Activated T-cell treated with anti-CD3 and anti-CD28 coated beads, Interleukin-2, amount 50 U/mL, for 1 hour (primary cell): ENCODE measurements at places on chromosomes 12 and 14.
A peak's percentile ranks its signal among the peaks of the same experiment; 100 is the strongest.

- no peak for DNase-seq
Observed at GRCh38 chr14:98954349-98955000, 317.5 kb downstream of the BCL11B start.

GRCh38 chr12:115507951-115508722 lies 769.4 kb downstream of the MED13L start:
- DNase-seq: no peak

GRCh38 chr14:95495538-95496025 lies 20.9 kb downstream of the SYNE3 start:
- DNase-seq: peak; percentile 25

GRCh38 chr12:102736328-102736727 lies 180.7 kb downstream of the PAH start:
- DNase-seq: no peak

- DNase-seq: no peak
Observed at GRCh38 chr12:53844994-53845844, 93.4 kb upstream of the HOXC13 start.

- no peak for DNase-seq
Observed at GRCh38 chr14:99589031-99589441, 15.0 kb downstream of the CCDC85C start.

DNA sequence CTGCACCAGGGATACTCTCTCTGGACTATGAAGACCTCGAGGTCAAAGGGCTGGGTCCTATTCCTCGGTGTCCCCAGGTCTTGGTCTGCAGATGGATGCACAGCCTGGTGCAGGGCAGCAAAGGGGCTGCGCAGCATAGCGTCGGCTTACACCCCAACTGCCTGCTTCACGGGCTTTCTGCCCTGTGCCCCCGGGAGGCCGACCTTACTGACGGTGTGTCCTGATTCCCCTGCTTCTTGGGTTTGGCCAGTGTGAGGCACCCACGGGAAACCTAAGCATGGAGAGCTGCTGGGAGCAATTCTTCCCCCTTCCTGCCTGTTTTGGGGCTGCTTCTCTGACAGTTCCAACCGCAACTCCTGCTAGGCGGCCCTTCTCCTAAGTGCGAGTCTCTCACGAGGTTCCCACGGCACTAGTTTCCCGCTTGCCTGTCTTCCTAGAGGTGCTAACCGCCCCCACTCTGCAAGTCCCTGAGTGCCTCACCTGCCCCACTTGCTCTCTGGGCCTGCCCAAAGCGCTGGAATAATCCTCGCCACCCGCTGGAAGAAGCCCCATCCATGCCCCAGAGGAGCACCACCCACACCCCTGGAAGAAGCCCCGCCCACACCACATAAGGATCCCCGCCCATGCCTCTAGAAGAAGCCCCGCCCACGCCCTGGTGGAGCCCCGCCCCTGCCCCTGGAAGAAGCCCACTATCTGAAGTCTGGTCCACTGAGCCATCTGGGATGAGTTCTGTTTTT lies 54.0 kb downstream of the PRIMA1 start:
- no peak for DNase-seq

- DNase-seq: no peak
Observed at GRCh38 chr14:44149597-44149996, 357.5 kb downstream of the FSCB start.

- no peak for DNase-seq
Observed at GRCh38 chr12:100229036-100229635, 28.5 kb downstream of the ACTR6 start.

GRCh38 chr12:46472893-46473633 lies 100.5 kb upstream of the SLC38A2 start:
- DNase-seq: no peak

- no peak for DNase-seq
Observed at GRCh38 chr12:103783744-103784664, 57.0 kb downstream of the NT5DC3 start.

GRCh38 chr12:18700271-18700670 lies 37.5 kb downstream of the PLCZ1 start:
- no peak for DNase-seq

GRCh38 chr14:79698298-79698711 lies 513.0 kb downstream of the DIO2 start:
- DNase-seq: no peak

DNA sequence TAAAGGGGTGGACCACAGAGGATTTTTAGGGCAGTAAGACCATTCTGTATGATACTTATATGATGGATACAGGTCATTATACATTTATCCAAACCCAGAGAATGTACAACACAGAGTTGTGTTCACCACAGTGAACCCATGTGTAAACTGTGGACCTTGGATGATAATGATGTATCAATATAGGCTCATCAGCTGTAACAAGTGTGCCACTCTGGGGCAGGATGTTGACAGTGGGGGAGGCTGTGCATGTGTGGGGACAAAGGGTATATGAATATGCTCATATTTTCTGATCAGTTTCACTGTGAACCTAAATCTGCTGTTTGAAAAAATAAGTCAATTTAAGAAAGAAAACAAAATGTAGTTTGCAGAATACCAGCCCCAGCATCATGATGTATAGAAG lies 14.2 kb upstream of the OS9 start:
- no peak for DNase-seq

DNA sequence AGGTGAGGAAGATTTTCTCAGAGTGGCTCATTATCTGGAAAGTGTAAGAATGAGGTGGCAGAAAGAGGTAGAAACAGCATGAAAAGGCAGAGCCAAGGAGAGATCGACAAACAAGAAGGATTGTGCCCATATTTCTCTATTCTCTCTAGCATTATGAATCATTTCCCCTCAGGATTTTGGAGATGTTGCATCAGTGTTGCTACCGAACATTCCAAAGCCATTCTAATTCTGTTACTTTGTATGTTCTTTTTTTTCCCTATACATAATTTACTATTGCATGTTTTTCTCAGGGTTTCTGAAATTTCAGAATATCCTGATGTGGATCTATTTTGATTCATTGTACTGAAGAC lies 61.4 kb downstream of the KICS2 start:
- no peak for DNase-seq

GRCh38 chr14:71212093-71212492 lies 304.8 kb downstream of the PCNX1 start:
- no peak for DNase-seq

GRCh38 chr14:100634026-100634425 lies 46.8 kb upstream of the BEGAIN start:
- no peak for DNase-seq

DNA sequence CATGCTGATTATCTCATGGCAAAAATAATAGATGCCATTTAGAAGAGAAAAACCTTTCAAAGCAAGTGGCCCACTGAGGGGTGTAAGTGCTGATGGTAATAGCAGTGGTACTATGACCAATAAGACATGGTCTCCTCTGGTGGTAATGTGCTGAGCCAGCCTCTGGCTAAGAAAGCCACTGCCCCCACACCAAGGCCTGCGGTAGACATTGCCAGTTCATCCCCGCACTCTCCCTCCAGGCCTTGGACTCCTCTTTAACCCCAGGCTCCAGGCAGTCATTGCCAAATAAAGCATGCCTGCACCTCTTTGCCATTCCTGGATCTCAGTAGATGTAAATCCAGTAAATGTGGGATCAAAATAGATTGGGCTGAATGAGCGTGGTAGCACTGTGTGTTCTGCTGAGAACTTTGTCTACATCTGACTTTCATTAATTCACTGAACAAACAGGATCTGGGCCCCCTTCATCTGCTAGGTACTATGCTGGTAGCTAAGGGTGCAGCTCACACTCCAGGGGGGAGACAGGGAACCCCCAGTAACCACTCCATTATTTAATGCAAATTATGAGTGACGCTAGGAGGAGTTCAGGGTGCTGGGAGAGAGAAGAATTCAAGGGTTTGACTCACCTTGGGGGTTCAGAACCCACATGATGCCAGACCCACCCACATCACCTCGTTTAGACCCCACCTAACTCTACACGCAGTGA lies 89.3 kb downstream of the BCL11B start:
- no peak for DNase-seq

GRCh38 chr12:115457798-115458197 lies 773.8 kb upstream of the TBX3 start:
- no peak for DNase-seq

DNA sequence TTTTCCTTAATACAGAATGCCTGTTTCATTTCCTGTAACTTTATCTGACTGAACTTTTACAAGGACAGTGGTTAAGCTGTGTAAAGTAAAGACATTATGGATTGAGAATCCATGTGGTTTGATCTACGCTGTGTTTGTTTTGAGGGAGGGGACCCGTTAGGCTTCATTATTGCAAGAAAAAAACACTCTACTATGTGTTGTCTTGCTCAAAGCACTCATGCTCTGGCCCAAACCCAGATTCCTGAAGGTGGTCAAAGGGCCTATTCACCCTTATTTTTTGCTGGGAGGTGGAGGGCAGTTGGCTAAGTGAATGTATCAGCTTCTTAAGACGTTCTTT lies 11.9 kb downstream of the RNF10 start:
- no peak for DNase-seq

- DNase-seq: no peak
Observed at GRCh38 chr14:69827560-69827959, 30.5 kb upstream of the SLC10A1 start.

DNA sequence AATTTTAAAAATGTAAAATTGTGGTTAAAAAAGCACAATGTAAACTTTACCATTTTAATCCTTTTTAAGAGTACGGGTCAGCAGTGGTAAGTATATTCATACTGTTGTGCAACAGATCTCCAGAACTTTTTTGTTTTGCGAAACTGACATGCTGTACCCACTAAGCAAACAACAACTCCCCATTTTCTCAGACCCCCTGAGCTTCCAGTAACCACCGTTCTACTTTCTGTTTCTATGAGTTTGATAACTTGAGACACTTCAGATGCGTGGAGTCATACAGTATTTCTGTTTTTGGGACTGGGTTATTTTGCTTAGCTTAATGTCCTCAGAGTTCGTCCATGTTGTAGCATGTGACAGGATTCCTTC lies 38.0 kb downstream of the CHST11 start:
- DNase-seq: no peak

GRCh38 chr14:106044949-106045596 lies 518.7 kb downstream of the TMEM121 start:
- peak; percentile 78 for DNase-seq

- DNase-seq: no peak
Observed at GRCh38 chr14:103496776-103497175, 25.9 kb downstream of the CKB start.

DNA sequence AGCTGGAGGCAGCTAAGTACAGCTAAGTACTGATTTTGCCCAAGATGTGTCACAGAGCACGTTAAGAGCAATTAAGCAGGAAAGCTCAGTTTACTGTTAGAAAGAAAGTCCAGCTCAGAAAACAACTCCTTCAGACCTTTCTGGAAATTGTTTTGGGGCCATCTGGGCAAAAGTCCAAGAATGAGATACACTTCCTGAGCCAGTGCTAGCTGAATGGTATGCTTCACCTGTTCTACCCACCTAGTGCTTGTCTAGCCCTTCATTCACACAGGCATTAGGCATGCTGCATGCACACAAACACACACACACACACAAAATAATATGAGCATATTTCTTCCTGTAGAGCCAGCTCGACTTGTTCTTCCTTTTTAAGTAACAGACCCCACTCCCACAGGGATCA lies 6.6 kb upstream of the IKZF4 start:
- DNase-seq: no peak

GRCh38 chr14:89240414-89240813 lies 176.6 kb downstream of the FOXN3 start:
- no peak for DNase-seq

DNA sequence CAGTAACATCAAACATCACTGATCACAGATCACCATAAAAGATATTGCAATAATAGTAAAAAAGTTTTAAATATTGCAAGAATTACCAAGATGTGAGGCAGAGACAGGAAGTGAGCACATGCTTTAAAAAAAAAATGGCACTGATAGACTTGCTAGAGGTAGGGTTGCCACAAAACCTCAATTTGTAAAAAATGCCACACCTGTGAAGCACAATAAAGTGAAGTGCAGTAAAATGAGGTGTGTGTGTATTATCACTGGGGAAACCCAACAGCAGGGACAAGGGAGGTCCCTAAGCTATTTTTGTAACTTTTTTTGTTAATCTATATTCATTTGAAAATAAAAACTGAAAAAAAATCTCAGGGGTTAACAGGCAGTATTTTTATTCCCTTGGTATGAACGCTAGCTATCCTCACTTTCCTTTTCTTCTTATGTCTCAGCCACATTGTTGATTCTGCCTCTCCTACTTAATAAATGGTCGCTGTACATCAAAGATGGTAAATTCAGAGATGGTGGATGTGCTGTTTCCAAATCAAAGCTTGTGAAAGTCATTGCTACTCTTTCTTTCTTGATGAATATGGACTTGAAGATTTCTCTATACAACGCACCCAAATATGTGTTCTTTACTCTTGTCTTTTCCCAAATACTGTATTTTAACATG lies 14.0 kb upstream of the KLRD1 start:
- no peak for DNase-seq

DNA sequence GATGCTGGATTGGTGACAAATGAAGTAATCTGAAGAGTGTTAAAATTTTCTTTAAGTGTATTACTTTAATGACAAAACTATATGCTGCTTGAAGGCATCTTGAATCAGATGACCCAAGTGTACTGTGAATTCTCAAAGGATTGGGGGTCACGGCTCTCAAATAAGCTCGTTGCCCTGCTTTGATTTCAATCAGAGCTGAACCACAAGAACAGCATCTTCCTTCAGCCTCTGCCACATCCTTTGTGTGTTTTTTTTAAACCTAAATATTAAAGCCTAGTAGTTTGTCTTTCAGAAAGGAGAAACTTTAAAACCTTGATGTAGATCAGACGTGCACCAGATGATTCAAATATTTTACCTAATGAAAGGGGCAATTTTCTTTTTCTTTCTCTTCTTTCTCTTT lies 11.7 kb downstream of the ELK3 start:
- DNase-seq: no peak

- DNase-seq: no peak
Observed at GRCh38 chr14:96309896-96310330, 53.2 kb downstream of the ATG2B start.

- DNase-seq: no peak
Observed at GRCh38 chr12:100715976-100716944, 78.3 kb upstream of the ANO4 start.

- no peak for DNase-seq
Observed at GRCh38 chr14:98937712-98938505, 334.1 kb downstream of the BCL11B start.

DNA sequence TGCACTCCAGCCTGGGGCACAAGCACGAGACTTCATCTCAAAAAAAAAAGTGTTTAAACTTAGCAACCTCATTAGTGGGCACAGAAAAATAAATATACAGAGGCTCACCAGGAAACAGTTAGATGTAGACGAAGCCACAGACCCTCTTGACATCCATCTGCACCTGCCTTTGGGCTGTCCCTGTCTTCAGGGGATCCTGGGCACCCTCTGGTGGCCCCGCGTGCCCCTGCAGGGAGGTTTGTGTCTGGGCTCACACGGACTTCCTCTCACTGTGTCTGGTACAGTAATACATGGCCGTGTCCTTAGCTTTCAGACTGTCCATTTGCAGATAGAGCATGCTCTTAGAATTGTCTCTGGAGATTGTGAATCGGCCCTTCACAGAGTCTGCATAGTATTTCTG lies 916.5 kb downstream of the TMEM121 start:
- peak; percentile 57 for DNase-seq
